ENCODE measurements at places on chromosomes 3 and 15.
A peak's percentile ranks its signal among the peaks of the same experiment; 100 is the strongest.

GRCh38 chr3:37986479-37987314 lies 3.9 kb upstream of the VILL start:
- no peak for DNase-seq

- no peak for DNase-seq
Observed at GRCh38 chr3:136207489-136208115, 11.5 kb upstream of the MSL2 start.

DNA sequence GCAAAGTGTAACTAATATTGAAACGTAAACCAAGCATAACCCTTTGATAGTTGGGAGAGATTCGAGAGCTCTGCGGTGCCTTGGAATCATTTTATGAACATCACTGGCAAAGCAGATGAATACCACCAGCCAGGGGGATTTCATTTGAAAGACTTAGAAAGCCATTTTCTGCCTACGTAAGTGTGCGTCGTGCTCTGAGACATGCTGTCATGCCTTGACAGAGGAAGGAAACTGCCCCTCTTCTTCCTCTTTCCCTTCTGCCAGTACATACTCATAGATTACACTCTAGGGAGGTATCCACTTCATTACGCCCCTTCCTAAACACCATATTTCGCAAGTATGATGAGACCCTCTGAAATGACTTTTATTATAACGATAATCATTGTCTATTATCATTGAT lies 3.3 kb upstream of the MTHFS start:
- no peak for DNase-seq

- DNase-seq = no peak
Observed at GRCh38 chr3:15724446-15724845, 73.3 kb downstream of the ANKRD28 start.

GRCh38 chr3:154121701-154122551 lies 736 bp downstream of the ARHGEF26 start:
- peak; percentile 69 for DNase-seq

- DNase-seq = peak; percentile 52
Observed at GRCh38 chr3:14124223-14124614, 451 bp downstream of the CHCHD4 start.

- no peak for DNase-seq
Observed at GRCh38 chr3:127304121-127304744, 16.4 kb upstream of the PRR20G start.

DNA sequence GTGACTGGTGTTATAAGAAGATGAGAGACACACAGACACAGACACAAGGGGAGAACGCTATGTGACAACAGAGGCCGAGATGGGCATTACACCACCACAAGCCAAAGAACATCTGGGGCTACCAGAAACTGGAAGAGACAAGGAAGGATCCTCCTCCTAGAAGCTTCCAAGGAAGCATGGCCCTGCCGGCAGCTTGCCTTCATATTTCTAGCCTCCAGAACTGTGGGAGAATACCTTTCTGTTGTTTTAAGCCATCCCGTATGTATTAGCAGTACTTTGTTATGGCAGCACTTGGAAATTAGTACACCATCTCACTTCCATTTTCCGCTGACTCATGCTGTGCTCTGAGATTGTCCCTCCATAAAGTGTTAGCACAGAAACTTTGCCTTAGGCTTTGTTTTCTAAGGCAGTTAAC lies 38.7 kb upstream of the CA12 start:
- no peak for DNase-seq

- DNase-seq = peak; percentile 73
Observed at GRCh38 chr15:70318594-70319465, 221.1 kb upstream of the TLE3 start.

GRCh38 chr3:78026318-78026828 lies 986.5 kb downstream of the ROBO2 start:
- DNase-seq = no peak

GRCh38 chr3:12947504-12948369 lies 106.4 kb upstream of the RPL32 start:
- peak; percentile 87 for DNase-seq

DNA sequence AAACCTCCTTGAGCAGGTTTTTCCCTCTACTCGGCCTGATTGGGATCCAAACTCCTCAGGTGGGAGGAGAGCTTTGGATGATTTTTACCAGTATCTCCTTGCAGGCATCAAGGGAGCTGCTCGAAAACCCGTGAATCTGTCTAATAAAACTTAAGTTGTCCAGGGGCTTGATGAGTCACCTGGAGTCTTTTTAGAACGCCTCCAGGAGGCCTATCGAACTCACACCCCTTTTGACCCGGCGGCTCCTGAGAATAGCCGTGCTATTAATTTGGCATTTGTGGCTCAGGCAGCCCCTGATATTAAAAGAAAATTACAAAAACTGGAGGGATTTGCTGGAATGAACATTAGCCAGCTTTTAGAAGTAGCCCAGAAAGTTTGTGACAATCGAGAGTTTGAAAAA lies 41.6 kb downstream of the ZBTB11 start:
- no peak for DNase-seq

- no peak for DNase-seq
Observed at GRCh38 chr3:167859610-167860009, 124.1 kb downstream of the SERPINI1 start.

DNA sequence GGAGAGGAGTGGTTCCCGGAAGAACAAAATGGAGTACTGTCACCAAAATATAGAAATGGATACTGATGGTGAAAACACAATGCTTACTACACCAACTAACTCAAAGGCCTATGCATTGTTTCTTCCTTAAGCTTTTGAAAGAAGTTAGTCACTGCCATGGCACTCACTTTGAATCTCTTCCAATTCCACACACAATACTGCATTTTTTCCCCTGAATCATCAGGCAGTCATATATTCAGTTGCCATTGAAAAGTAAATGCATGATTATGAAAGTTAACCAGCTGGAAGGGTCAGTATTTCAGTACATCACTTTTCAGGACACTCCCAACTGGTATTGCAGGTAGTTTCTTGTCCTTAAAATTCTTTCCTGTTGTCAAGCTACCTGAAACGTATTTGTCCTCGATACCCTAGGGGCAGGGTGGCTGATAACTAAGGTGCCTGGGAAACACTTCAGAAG lies 9.0 kb upstream of the LRRFIP2 start:
- DNase-seq = peak; percentile 72

GRCh38 chr15:33508703-33509102 lies 197.9 kb downstream of the RYR3 start:
- DNase-seq = no peak

DNA sequence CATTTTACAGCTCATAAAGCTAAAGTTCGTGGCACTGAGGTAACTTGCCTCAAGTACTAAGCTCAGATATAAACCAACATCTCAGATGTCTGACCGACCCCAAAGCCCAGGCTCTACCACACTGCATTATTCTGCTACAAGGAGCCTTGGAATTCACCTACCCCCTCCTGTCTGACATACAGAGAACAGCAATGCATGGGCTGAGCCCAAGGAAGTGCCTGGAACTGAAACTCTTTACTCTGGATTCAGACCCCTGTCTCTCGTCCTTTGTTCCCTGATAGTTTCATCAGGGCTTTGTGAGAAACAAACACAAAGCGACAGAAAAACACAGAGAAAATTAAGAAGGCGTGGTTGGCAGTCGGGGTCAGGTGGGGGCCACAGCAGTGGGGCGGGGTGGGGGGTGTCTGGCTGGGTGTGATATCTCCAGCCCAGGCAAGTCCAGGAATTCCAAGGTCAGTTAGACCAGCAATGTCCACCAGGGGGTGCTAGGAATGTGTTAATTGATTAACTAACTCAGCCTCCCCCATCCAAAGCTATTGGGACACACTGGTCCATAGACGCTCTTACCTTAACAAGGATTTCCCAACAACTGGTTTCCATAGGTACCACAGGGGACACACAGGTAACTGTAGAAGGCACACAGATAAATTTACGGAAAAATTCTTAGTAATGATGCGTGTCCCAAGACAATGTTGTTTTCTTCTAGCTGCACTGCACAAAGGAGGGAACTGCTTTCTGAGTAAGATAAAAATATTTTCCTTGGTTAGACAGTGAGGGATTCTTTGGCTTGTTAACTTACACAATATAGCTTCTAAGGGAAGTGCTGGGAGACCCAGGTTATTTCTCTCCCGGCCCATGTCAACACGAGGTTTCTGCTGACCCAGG lies 18.8 kb upstream of the SSUH2 start:
- peak; percentile 90 for DNase-seq

DNA sequence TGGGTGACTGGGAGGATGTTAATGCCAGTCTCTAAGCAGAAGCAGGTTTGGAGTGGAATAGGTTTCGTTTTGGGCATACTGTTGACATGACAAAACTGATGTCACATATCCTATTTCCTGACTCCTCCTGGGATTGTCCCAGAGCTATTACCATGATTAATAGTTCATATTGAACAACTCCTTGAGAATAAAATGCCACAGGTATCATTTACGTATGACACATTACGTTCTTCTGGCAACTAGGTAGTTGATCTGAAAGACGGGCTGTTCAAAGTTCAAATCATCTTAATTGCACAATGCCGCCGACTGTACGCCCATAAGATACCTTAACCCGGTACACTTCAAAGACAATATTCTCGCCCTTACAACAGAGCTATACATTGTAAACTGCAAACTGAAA lies 1.4 kb upstream of the RAB5A start:
- DNase-seq = no peak

GRCh38 chr15:64051093-64051402 lies 4.8 kb upstream of the DAPK2 start:
- no peak for DNase-seq

- DNase-seq = peak; percentile 82
Observed at GRCh38 chr3:9862391-9863057, 17.5 kb downstream of the CIDEC start.

DNA sequence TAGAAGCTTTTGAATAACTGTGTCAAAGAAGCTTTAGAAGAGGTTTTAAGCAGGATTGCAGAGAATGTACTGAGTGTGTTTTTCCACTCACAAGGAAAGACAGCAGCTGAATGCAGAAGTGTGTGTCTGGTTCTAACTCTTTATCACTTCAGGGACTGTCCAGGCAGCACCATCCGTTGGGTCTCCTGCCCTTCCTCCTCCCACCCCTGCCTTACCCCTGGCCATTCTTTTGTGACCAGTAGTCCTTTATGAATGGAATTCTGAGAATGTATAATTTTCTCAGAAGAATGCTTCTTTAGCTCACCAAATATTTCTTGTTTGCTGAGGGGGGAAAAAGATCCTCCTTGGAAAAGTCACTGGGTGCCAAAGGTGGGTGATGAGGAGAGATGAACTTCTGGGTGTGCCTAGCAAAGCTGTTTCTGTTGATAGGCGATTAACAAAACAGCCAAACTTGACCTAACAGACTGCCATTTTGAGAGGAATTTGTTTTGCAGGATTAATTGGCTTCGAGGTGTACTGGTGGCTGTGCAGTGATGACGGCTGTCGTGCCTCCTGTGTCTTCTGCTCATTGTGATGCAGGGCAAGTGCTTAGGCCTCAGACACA lies 70.9 kb downstream of the IGF1R start:
- DNase-seq = peak; percentile 43

DNA sequence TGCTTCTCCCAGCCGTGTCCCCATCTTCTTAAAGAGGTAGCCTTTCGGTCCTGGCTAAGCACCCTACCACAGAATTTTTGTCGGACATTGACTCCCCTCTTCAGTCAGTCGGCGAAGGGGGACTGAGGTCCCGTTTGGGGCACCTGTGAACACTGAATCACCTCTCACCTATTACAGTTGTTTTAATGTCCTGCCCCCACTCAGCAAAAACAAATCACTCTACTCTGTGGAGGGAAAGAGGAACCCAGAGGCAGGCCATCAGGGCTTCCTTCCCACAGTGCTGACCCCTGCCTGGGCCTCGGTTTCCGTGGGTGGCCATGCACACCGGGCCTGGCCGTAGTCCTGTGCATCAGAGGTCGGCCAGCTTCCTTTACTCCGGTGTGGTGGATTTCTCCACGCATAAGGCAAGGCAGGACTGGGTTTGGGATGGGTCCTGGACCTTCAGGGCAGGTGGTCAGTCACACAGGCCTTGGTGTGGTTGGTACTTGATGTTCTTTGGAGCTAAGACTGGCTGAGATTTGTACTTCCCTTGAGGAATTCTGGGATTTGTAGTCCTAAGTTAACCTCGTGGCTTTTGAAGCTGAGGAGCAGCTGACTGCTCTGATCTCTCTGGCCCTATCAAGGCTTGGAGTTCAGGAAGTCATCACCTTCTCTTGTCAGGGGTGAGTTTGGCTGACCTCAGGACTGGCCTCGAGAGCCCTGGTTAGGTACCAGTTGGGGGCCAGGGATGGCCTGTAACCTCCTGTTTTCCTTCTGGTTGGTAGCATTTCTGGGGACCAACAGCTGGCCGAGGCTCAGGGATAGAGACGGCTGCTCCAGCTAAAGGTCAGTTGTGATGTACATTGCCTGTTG lies 627 bp upstream of the FAM131A start:
- peak; percentile 62 for DNase-seq

- DNase-seq = no peak
Observed at GRCh38 chr15:60913900-60914299, 315.2 kb downstream of the RORA start.

- DNase-seq = no peak
Observed at GRCh38 chr3:31254483-31254882, 278.2 kb upstream of the STT3B start.

- DNase-seq = peak; percentile 67
Observed at GRCh38 chr3:14780927-14781507, 37.7 kb upstream of the FGD5 start.

GRCh38 chr3:105513042-105513441 lies 146.3 kb downstream of the ALCAM start:
- peak; percentile 65 for DNase-seq

GRCh38 chr3:51995346-51996163 lies at the start of gene RPL29:
RPL29 (minus strand) TSS chr3:51995895; CDS start chr3:51995461, 434 bp downstream.
- peak; percentile 95 for DNase-seq

- no peak for DNase-seq
Observed at GRCh38 chr3:188962253-188963247, 209.2 kb upstream of the TPRG1 start.

DNA sequence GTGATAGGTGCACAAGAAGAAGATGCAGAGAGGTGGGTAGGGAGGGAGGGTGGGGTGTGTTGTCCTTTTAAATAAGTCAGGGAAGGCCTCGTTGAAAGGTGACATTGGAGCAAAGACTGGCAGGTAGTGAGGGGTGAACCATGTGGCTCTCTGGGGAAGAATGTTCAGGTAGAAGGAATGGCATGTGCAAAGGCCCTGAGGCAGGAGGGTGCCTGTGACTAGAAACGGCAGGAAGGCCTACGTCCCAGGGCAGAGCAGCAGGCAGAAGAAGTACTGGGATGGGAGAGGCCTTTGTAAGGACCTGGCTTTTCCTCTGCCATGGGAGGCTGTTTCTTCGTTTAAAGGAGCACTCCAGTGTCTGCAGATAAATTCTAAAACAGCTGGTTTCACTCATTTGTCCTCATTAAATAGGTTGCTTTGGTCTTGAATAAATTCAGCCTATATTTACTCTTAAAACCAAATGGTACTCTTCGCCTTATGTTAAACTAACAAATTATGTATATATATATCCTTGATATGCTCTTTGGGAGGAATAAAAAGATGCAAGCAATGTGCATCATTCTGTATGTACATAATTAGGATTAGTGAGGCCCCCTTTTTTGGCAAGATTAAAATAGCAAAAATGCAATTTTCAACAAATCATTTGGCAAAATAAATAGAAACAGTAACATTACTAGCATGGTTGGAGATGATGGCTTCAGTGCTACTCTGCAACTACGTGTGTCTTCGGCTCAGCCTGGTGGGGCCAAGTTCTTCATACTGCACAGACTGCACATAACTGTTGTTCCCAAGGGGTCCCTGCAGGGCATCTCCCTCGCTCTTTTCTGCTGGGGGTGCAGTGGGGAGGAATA lies 151.4 kb downstream of the KLF13 start:
- no peak for DNase-seq

- no peak for DNase-seq
Observed at GRCh38 chr3:129967761-129968160, 6.8 kb upstream of the TRH start.

Data from GM03348 (cell line).